Epithelial cell of esophagus (primary cell): ENCODE measurements at places on chromosomes 16 and 17.

DNA sequence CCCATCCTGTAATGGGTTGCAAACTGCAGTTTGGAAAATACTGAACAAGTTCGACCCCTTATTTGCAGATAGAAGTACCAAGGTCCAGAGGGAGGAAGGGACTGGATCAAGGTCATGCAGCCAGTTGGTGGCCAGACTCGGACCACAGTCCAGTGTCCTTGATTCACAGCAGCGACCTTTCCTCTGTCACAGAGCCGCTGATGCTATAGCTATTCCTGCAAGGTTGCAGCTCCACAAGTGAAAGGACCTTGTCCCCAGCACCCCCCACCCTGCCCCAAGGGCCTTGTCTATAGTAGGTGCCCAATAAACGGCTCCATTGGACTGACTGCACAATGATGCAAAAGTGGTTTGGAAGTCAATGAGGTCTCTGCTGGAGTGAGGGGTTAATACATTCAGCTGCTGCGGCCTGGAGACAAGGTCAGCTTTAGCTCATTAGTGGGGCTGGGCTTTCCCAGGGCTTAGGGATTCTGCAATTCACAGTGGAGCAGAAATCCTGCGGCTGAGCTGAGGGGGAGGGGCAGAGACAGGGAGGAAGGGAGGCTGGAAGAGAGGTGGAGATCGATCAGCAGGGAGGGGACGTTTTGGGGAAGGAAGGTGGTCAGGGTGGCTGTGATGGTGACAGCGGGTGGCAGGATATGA is 13.4 kb upstream of the CRHR1 start:
- DNase-seq, result no peak

- no peak for DNase-seq
Measured at GRCh38 chr17:81115219-81115618, 50.1 kb upstream of the PVALEF start.

DNA sequence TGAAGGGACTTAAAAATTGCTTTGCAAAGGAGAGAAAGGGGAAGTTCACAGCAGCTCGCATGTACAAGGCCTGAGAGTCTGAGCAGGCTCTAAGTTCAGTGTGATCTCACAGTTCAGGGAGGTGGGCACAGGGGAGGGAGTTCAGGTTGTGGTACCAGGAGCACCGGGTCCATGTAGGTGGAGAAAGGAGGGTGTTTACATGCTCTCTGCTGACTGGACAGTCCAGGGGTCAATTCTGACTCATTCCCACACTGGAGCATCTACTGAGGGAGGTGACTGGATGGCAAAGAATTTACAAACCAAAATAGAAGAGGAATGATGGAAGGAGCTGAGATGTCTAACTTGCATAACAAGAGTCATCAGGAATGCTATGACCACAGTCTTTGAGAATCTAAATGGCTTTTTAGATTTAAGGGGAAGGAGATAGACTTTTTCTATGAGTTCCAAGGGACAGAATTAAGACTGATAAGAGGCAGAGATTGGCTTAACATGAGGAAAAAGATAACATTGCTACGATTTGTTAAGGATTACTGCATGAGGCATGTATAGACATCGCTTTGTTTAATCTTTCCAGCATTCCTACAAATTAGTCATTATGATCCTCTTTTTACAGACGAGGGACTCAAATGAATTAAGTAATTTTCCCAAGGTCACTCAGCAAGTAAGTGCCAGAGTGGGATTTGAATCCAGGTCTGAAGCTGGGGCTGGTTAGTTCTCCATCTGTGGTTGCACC is 29.9 kb downstream of the MIS12 start:
- DNase-seq, result peak; percentile 87

DNA sequence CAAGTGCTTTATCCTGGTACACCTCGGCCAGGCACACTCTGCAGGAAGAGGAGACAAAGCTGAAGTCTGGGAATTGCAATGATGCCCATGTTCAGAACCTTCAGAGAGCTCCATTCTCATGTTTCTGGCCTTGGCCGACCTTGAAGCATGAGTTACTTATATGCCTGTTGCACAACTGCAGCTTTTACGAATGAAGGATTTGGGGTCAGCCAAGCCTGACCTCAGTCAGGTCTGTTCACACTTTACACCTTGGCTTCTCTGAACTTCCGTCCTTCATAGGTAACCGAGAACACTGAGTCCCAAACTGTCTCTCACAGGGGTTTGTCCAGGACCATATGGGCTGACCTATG is 66.7 kb downstream of the GTF3C1 start:
- no peak for DNase-seq

GRCh38 chr16:81567987-81568748 is 123.6 kb downstream of the CMIP start:
- peak; percentile 76 for DNase-seq

DNA sequence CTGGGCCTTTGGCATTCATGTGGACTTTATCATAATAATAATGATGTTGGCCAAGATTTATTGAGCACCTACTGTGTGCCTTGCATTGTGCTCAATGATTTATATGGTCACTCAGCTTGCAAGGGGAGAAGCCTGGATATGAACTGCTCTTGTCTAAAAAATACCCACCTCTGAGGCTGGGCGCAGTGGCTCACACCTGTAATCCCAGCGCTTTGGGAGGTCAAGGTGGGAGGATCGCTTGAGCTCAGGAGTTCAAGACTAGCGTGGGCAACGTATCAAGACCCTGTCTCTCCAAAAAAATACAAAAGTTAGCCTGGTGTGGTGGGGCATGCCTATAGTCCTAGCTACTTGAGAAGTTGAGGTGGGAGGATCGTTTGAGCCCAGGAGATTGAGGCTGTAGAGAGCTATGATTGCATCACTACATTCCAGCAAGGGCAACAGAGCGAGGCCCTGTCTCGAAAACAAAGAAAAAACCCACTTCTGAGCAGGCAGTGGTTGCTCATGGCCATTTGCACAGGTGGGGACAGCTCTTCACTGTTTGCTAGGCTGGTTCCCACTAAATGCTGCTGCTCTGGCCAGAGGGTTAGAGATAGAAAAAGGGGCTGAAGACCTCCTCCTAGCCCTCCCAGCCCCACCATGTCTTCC is 4.3 kb upstream of the ADGRG1 start:
- peak; percentile 60 for DNase-seq

DNA sequence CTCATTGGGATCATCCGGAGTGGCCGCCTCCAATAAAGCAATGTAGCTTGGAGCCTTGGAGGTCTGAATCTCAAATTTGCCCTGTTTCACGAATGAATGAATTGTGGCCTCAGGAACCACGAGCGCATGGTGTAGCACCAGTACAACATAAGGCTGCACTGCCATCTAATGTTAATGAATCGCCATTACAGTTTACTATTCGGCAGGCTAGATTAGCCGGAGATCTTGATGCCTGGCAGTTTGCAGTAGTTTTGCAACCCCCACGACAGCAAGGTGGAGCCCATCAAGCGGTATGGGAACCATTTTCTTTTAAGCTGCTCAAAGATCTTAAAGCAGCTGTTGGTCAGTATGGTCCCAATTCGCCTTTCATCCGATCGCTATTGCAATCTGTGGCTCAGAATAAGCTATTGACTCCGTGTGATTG is 18.8 kb downstream of the ALOX15B start:
- peak; percentile 83 for DNase-seq

GRCh38 chr17:915538-916201 is 63.9 kb downstream of the NXN start:
- DNase-seq, result peak; percentile 100

- no peak for DNase-seq
Measured at GRCh38 chr16:20401066-20401465, 3.5 kb downstream of the PDILT start.

DNA sequence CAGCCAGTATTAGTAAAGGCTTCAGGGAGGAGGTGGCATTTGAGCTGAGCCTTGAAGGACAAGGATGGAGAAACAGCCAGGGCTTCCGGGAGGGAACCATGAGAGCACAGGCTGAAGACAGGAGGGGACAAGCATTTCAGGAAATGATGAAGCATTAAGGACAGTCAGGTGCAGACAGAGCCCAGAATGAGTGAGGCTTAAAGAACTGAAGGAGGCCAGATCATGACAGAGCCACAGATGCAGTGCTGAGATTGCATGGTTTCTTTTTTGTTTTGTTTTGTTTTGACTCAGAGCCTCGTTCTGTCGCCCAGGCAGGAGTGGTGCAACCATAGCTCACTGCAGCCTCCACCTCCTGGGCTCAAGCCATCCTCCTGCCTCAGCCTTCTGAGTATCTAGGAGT is 211.5 kb downstream of the SOX9 start:
- DNase-seq, result peak; percentile 69

DNA sequence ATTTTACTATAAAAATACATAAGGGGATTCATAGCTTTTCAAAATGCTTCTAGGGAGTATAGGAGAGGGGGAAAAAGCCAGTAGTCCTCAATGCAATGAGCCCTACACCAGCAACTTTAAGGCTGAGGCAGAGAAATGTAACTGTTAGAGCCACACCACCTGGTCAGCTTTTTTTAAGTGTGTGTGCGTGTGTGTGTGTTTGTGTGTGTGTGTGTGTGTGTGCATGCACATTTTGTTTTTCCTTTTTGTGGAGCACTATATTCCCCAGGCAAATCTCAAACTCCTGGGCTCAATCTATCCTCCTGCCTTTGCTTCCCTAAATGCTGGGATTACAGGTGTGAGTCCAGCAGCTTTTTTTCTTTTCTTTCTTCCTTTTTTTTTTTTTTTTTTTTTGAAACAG is 2.3 kb upstream of the MEIOC start:
- DNase-seq, result no peak

DNA sequence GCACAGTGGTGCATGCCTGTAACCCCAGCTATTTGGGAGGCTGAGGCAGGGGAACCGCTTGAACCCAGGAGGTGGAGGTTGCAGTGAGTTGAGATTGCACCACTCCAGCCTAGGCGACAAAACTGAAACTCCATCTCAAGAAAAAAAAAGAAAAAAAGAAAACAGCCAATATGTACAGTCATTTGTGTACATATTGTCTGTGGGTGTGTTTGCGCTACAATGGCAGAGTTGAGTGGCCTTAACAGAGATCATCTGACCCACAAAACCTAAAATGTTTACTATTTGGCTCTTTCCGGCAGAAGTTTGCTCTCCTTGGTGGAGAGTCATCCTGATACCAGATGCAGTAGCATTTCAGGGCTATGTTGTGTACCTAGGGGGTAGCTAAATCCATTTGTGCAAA is 57.9 kb downstream of the ARSG start:
- DNase-seq, result no peak

GRCh38 chr16:62573466-62573865 is 537.2 kb upstream of the CDH8 start:
- no peak for DNase-seq

- DNase-seq, result no peak
Measured at GRCh38 chr16:1108299-1109252, 12.5 kb upstream of the C1QTNF8 start.

DNA sequence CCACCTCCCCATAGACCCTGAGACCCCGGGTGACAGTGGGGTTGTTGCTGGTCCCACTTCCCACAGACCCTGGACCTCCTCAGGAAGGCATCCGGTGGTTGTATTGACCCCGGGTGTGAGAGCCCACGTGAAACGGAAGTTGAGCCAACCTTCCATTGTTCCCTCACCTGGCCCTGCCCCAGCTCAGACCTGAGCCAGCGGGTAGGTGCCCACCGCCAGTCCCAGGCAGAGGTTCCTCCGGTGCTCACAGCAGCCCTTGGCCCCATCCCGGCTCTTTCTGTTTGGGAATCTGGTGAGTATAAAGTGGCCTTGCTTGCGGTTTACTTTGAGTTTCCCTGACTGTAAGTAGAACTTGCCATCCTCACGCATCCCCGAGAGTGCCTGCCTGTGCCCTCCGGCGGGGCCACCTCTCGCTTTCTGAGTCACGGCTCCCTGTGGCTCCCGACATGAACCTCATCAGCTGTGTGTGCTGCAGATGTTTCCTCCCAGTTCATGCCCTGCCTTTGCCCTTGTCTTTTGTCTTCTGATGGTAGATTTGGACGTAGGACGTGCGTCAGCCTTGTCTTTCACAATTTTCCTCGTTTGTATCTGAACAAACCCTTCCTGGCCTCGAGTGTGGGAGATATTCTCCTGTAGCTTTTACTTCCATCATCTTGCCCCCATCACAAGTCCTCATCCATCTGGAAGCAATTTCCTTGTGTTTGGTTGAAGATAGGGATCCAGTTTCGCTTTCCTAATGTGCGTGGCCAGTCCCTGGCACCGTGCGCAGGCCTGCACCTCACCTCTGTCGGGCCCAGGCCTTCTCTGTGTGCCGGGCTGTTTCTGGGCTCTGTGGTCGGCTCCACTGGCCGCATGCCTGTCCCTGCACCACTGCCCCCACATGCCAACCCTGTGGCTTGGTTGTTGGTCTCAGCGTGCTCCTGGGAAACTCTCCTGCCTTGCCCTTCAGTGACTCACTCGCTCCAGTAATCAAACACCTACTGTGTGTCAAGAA is 76.0 kb downstream of the METRNL start:
- no peak for DNase-seq

- DNase-seq, result no peak
Measured at GRCh38 chr17:31496601-31497000, 105.1 kb downstream of the RAB11FIP4 start.

- DNase-seq, result peak; percentile 63
Measured at GRCh38 chr17:19263641-19264051, 26.5 kb downstream of the EPN2 start.

- no peak for DNase-seq
Measured at GRCh38 chr16:4795181-4795827, at the start of gene SMIM22. SMIM22 (plus strand) TSS chr16:4795369; CDS start chr16:4795735, 366 bp downstream.

GRCh38 chr16:69839798-69840409 is 77.8 kb downstream of the WWP2 start:
- DNase-seq, result no peak

DNA sequence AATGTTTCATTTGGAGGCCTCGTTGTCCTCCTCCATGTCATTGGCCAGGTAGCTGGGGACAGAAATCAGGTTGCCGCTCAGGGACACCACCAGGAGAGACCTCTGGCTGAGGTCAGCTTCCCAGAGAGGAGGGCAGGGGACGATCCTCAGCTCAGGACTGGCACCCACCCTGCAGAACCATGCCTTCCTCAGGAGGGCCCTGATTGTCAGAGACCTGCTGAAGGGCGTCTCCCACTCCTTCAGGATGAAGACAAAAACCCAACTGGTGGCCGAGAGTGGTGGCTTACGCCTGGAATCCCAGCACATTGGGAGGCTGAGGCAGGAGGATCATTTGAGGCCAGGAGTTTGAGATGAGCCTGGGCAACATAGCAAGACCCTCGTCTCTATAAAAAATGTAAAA is 19.5 kb downstream of the PRR11 start:
- DNase-seq, result no peak

GRCh38 chr17:13518261-13519000 is 83.3 kb downstream of the HS3ST3A1 start:
- DNase-seq, result no peak

DNA sequence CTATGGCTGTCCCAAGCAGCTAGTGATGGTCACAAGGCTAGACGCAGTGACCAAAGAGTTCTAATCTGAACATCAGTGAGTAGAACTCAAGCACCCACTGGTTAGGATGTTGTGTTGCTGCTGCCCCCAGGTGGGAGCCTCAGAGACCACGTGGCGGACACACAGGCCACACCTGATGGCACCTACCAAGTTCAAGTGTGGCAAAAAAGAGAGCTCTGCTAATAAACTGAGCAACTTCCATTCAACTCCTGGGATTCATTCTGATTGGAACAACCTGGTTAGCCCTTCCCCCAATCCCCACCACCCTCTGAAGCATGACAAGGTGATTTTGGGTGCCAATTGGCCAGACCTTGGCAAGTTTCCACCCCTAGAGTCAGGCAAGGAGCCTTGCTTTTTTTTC is 3.5 kb upstream of the LCMT1 start:
- DNase-seq, result no peak
